Panc1 (cell line): ENCODE measurements at places on chromosomes 12 and 14.
A peak's percentile ranks its signal among the peaks of the same experiment; 100 is the strongest.

- H3K4me3 ChIP-seq, result no peak overlapping the region
- DNase-seq, result no peak
- H3K27ac ChIP-seq, result peak overlapping the region; percentile 83
- no peaks in the 10 kb centered on the region for H3K36me3 ChIP-seq
- H3K27me3 ChIP-seq, result no peaks in the 10 kb centered on the region
These were observed 20.2 kb downstream of the KRT8 start for GRCh38 chr12:52884526-52885293.

DNA sequence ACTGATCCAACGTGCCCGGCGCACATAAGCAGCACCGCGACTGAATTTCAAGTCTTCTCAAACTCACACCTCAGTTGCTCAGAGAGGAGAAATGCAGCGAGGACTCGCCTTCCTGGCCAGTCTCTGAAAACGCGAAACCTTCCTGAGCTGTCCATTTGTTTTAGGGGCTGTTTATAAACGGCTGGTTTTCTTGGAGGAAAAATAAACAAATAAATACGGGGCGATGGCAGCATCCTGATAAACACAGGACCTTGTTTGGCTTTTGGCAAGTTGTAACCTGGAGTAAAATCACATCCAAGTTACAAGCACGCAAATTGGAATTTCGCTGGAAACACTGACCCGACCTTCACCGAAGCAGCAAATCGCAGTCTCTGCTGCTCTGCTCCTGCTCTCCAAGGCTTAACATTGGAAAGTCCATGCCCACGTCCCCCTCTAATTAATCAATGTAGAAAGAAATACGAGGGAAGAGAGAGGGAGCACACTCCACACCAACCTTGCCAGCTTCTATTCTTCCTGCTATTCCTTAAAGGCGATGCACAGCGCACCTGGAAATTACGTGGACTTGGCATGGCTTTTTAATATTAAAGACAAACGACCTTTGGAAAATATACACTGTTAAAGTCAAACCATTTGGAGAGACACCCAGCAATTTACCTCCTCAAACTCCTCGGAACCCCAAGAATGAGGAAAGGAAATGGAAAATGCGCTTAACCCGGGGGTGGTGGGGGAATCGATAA is 248.8 kb downstream of the APAF1 start:
- no peaks in the 10 kb centered on the region for H3K36me3 ChIP-seq
- no peaks in the 10 kb centered on the region for H3K4me1 ChIP-seq
- DNase-seq, result no peak
- H3K27me3 ChIP-seq, result peaks cover 22% of the 10 kb centered on the region

- H3K27me3 ChIP-seq, result 0 out of 2 replicates have a peak, but pooled peaks cover 2% of the 10 kb centered on the region
- no peaks in the 10 kb centered on the region for H3K4me1 ChIP-seq
- no peak overlapping the region for H3K27ac ChIP-seq
- DNase-seq, result no peak
- no peaks in the 10 kb centered on the region for H3K36me3 ChIP-seq
- H3K4me3 ChIP-seq, result no peak overlapping the region
These were observed 96.8 kb downstream of the EXOC5 start for GRCh38 chr14:57171903-57172302.

- H3K4me3 ChIP-seq, result no peak overlapping the region
- H3K27me3 ChIP-seq, result no peaks in the 10 kb centered on the region
- no peaks in the 10 kb centered on the region for H3K4me1 ChIP-seq
- H3K27ac ChIP-seq, result no peak overlapping the region
- H3K36me3 ChIP-seq, result no peaks in the 10 kb centered on the region
- DNase-seq, result no peak
These were observed 28.1 kb upstream of the SINHCAF start for GRCh38 chr12:31353750-31354708.

DNA sequence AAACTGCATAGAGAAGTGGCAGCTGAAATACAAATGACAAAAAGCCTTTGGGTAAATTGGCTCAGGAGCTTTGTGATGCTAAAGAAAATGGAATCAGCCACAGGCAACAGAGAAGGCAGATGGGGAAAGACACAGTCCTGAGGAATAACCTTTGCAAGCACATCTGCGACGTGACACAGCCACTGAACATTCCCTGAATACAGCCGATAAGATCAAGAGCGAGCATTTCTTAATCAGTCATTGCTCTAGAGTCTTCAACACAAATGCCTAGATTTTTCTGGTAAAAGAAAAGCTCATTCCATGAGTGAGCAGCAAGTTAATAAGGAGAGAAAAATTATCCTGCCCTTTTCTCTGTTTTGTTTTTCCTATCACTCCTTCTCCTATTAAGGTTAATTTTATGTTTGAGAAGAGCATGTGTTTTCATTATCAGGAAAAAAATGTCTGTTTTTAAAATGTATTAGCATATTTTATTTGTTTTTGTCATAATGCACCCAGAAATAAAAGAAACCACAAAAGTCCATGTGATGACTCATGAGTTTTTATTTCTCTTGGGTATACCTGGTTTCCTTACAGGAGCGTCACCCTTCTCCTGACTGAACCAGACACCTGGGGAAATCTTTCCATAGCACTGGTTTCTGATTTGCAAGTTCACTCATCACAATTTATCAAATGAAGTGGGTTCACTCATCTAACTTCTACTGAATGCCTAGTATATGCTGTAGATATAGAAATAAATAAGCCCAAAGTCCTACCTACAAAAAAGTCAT is 45.4 kb upstream of the PCED1B start:
- H3K4me3 ChIP-seq, result no peak overlapping the region
- no peak overlapping the region for H3K27ac ChIP-seq
- no peak for DNase-seq
- no peaks in the 10 kb centered on the region for H3K4me1 ChIP-seq

DNA sequence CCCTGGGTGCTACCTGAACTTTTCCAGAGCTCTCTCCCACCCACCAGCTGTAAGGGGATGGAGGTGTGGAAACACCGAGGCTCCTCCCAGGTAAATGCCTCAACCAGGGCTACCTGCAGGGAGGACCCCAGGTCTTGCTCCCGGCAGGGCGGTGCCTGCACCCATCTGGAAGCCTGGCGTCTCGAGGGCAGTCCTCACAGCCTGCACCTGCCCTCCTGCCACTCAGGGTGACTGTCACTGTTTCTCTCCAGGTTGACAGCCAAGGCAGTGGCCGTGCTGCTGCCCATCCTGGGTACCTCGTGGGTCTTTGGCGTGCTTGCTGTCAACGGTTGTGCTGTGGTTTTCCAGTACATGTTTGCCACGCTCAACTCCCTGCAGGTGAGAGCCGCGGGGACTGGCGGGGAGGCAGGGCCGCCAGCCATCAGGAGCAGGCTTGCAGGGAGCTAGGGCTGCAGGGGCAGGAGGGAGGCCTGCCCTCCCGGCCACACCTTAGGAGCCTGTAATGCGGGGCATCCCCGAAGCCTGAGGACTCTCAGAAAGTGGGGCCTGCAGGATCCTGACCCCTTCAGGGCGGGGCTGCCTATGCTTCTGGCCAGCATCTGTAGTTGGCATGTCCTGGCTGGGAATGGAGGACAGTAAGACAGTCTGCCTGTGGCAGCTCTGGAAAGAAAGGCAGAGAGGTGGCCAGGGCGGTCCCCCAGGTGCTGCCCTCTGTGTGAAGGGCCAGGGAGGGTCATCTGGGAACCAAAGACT is 182.3 kb downstream of the ADGRD1 start:
- no peaks in the 10 kb centered on the region for H3K27me3 ChIP-seq
- H3K36me3 ChIP-seq, result no peaks in the 10 kb centered on the region
- H3K4me3 ChIP-seq, result no peak overlapping the region
- no peak for DNase-seq
- no peak overlapping the region for H3K27ac ChIP-seq
